Thoracic aorta endothelial cell (primary cell): ENCODE measurements at places on chromosomes 3 and 15. TPM values are rescaled to one million over a fixed set of nuclear protein-coding genes. Genes with fewer than 3 reads are reported as not detected.

The SEMA3F gene
- 75.3 and 134 TPM in 2 replicates for total RNA-seq

The MKRN3 gene
- 0.79 TPM in 1 of 2 replicates, not detected in the other for total RNA-seq

The CLDN1 gene
- total RNA-seq = 0.07 and 0.27 TPM in 2 replicates

The NEK10 gene
- total RNA-seq = 13.6 and 20.6 TPM in 2 replicates

The CALML4 gene
- 4.2 and 4.9 TPM in 2 replicates for total RNA-seq

The BCL2A1 gene
- total RNA-seq = 1.9 and 9.2 TPM in 2 replicates

The LIPH gene
- 0.07 and 0.40 TPM in 2 replicates for total RNA-seq

The STRC gene
- not detected in 2 replicates for total RNA-seq

The TIMP4 gene
- total RNA-seq = 0.14 TPM in 1 of 2 replicates, not detected in the other

The SOX14 gene
- total RNA-seq = not detected in 2 replicates

The SLC24A5 gene
- total RNA-seq = 0.07 TPM in 1 of 2 replicates, not detected in the other

The NLGN1 gene
- 52.5 and 55.5 TPM in 2 replicates for total RNA-seq

The MAP1A gene
- total RNA-seq = 2.3 and 2.4 TPM in 2 replicates

The MESP2 gene
- 0.14 and 0.27 TPM in 2 replicates for total RNA-seq

The IFRD2 gene
- total RNA-seq = 114 and 131 TPM in 2 replicates

The GANC gene
- 16.2 and 20.0 TPM in 2 replicates for total RNA-seq

The ALDH1A2 gene
- total RNA-seq = 2.3 and 38.1 TPM in 2 replicates

The CCDC54 gene
- not detected in 2 replicates for total RNA-seq

The SLC27A2 gene
- total RNA-seq = 0.07 TPM in 1 of 2 replicates, not detected in the other

The FES gene
- total RNA-seq = 40.8 and 50.6 TPM in 2 replicates

The TNNC1 gene
- 0.27 TPM in 1 of 2 replicates, not detected in the other for total RNA-seq

The ALDH1L1 gene
- not detected in 2 replicates for total RNA-seq

The SSUH2 gene
- not detected in 2 replicates for total RNA-seq

The PARP15 gene
- 0.53 and 0.57 TPM in 2 replicates for total RNA-seq

The PLA1A gene
- 0.13 and 0.22 TPM in 2 replicates for total RNA-seq

The MME gene
- 16.6 and 25.8 TPM in 2 replicates for total RNA-seq

The SNX33 gene
- total RNA-seq = 8.2 and 11.2 TPM in 2 replicates

The IGF2BP2 gene
- 134 and 150 TPM in 2 replicates for total RNA-seq
